ENCODE measurements at places on chromosomes 16 and 17.
A peak's percentile ranks its signal among the peaks of the same experiment; 100 is the strongest.

DNA sequence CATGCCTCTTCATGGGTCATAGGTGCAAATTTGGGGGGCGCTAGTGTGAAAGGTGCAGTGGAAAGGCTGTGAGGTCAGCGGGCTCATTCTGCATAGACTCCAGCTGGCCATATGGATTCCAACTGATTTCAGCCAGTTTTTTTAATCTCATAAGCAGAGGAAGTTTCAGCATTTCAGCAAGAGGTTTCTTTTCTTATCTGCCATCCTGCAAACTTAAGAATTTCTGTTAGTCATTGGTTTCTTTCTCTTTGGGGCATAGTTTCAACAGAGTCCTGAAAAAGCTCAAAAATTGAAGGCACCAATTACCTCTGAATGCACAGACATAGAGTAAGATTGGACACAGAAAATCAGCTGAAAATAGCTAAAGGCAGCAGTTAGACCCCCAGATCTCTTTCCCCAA, 16.2 kb upstream of the ALOX15 start:
- DNase-seq, result peak; percentile 48

GRCh38 chr16:81784072-81784795, 5.1 kb downstream of the PLCG2 start:
- DNase-seq, result no peak

GRCh38 chr17:58344791-58345157, 7.2 kb downstream of the SUPT4H1 start:
- DNase-seq, result no peak

GRCh38 chr17:44000141-44000860, 4.1 kb upstream of the NAGS start:
- DNase-seq, result no peak

GRCh38 chr16:88807142-88807625, 3.6 kb downstream of the CDT1 start:
- no peak for DNase-seq

- no peak for DNase-seq
These were observed 182.2 kb upstream of the CPHXL start for GRCh38 chr16:75908331-75909117.

- DNase-seq, result peak; percentile 57
These were observed 9.3 kb upstream of the ABCC12 start for GRCh38 chr16:48164907-48165715.

GRCh38 chr17:78383725-78384471, 5.4 kb downstream of the PGS1 start:
- peak; percentile 100 for DNase-seq

- no peak for DNase-seq
These were observed 69.8 kb downstream of the MRM1 start for GRCh38 chr17:36671144-36671543.

DNA sequence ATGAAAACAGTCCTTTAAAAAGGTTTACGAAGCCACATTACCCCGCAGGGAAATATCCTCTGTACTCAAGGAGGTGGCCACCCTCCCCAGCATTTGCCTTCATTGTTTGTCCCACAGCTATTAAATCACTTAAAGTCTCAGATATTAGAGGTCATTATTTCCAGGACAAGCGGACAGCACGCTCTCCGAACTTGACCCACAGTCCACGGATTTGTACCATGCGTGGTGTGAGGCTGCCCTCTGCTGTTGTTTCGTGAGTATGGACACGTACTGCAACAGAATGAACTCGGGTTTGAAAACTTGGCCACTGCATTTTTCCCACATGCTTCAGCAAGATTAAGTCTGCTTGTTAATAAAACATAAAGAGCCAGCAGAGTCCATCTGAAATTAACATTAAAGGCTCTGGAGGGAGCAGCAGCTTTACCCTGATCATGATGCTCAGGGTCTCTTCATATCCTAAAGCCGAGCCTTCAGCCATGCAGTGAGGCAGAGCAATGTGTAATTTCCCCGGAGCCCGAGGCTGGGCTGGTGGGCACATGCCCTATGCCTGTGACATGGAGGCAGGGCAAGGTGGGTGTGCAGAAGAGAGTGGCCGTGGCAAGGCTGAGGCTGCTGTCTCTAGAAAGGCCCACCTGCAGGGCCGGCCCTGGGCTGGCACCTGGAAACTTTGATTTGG, 19.7 kb downstream of the MEAK7 start:
- peak; percentile 66 for DNase-seq

DNA sequence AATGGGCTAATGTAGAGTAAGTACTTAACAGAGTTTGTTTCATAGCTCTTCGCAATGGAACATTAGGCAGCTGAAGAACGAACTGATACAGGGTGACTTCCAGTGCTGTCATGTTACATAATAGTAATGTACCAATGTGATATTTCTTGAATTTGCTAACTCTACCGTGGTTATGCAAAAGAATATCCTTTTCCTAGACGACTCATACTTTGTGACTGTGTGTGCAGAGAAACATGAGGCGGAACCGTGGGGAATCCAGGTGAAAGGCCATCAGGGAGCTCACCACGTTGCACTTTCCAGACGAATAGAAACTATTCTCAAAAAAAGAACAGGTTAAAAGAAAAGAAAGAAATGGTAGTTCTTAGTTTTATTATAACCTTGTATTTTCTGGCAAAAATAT, 13.2 kb downstream of the NOB1 start:
- peak; percentile 78 for DNase-seq

DNA sequence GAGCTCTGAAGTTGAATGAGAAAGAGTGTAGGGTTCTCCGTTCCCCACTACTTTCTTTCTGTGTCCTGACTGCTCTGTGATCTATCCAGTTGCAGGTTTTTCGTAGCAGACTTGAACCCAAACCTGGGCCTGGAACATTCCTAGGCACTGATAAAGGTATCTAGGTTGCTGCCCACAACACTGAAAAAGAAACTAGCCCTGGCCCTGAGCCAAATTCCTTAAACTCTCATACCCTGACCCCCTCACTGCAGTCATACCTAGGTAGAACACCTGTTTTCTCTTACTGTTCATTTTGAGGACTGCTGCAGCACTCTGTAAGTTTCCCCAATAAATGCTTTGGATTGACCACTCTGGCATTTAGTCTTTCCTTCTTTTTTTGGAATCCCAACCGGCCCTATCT, 5.4 kb downstream of the HYDIN start:
- no peak for DNase-seq

GRCh38 chr17:48751733-48752398, 23.3 kb upstream of the HOXB13 start:
- no peak for DNase-seq
